ENCODE measurements at places on chromosomes 16 and 17.

- DNase-seq, result no peak
Observed at GRCh38 chr16:3092501-3092941, 6.6 kb downstream of the ZSCAN10 start.

GRCh38 chr17:4142107-4142900 lies 526 bp downstream of the ZZEF1 start:
- peak; percentile 36 for DNase-seq

GRCh38 chr17:49889500-49889899 lies 41.6 kb upstream of the TAC4 start:
- no peak for DNase-seq

GRCh38 chr16:1731603-1732002 lies 25.6 kb downstream of the MAPK8IP3 start:
- no peak for DNase-seq

DNA sequence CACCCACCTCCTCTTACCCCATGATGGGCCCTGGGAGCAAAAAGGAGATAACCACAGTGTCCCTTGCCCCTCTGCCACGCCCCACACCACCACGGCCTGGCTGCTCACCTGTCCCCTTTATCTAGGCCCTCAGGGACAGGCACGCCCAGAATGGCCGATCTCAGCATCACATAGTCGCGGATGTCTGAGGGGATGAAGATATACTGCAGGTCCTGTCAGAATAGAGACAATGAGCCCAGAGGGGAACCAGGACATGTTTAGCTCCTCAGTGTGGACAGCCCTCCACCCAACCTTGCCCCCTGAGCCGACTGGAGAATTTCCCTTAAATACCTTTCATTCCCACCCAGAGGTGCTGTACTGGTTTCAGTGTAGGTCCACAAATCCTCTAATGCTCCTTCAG lies 15.2 kb downstream of the ST6GALNAC2 start:
- DNase-seq, result no peak

GRCh38 chr17:58873926-58874325 lies 118.3 kb downstream of the PPM1E start:
- DNase-seq, result no peak

DNA sequence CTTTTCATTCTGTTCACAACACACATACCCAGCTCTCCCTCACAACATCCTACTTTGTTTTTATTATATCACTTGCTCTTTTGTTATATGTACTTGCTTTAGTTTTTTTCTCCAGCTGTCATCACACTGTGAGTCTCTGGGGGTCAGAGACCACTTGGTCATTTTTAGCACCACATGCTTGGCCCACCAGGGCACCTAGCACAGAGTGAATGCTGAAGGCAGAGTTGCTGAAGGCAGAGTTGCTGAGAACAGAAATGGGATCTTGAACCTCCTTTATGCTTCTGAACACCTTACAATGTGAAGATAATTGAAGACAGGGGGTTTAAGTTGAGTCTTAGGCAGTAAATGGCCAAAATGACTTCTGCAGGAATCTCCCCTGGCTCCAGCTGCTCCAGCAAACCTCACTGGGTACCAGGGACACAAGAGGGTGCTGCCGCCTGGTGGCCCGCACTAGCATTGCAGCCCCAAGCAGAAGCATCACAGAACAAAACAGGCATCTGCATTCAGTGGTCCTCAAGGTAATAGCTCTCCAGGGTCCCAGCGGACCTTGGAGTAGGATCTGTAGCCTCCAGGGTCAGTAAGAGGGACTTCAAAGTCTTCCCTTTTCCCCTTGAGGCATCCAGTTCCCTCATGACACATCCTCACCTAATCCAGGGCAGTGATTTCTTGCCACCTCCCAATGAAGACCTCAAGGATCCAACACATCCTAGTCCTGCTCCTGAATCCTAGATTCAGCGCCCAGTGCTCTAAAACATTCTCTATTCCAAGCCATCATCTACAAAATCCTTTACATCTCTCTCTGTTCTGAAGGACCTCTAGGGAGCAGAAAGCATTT lies 1972.6 kb downstream of the TP53TG3F start:
- DNase-seq, result no peak

- DNase-seq, result no peak
Observed at GRCh38 chr16:10876799-10877341, at the start of gene CIITA. CIITA (plus strand) TSS chr16:10877202; CDS start chr16:10877331, 129 bp downstream.

DNA sequence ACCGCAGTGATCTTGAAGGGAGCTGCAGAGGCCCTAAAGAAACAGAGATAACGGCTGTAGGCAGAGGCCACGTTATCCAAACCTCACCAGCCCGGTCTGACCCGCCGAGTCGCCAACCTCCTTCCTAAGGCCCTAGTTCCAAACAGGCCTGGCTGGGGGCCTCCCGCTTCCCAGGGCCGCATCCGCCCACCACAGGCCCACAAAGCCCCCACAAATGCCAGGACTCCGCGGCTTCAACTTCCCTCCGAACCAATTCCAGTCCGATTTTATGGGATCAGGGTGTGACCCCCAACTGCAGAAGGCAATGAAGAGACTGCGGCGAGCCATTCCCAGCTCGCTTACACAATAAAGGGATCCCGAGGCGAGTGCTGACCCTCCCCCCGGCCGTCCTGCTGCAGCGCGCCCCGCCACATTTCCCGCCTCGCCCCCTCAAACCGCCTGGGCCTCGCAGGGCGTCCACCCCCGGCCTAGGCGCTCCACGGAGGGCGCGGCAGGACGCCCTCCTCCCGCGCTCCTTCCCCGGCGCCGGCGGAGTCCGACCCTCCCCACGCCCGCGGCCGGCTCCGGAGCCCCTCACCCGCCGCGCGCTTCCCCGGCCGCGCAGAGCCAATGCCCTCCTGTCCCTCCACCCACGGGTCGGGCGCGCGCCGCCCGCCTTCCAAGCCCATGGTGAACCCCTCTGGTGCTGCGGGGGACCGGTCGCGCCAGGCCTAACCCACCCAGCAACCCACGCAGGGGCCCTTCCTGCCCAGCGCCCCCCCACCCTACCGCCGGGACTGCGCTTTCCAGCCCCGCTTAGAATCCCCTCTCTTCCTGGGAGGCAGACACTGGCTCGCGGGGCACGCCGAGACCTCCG lies 926 bp downstream of the MYH10 start:
- no peak for DNase-seq

DNA sequence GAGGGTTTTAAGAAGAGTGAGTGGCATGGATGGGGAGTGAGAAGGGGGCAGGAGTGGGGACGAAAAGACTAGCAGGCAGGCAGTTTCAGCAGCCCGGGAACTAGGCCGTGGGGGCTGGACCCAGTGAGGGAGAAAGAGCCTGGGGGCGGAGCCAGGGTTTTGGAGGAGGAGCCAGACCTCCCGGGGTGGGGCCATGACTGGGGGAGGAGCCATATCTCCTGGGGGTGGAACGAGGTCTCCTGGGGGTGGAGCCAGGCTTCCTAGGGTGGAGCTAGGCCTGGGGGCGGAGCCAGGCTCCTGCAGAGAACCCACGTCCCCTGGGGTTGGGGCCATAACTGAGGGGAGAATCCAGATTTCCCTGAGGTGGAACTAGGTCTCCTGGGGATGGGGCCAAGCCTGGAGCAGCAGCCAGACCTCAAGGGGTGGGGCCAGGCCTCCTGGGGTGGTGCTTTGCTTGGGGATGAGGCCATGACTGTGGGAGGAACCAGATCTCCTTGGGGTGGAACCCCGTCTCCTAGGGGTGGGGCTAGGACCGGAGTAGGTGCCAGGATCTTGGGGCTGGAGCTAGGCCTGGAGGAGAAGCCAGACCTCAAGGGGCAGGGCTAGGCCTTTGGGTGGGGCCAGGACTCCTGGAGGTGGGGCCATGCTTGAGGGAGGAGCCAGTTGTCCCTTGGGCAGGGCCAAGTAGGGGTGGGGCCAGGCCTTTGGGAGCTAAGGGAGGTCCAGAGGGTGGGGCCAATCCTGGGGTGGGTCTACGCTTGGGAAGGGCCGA lies 41.7 kb upstream of the JPH3 start:
- no peak for DNase-seq

Data from effector CD4-positive, alpha-beta T cell (primary cell).